ENCODE measurements at places on chromosomes 1 and 21. TPM values are rescaled to one million over a fixed set of nuclear protein-coding genes. Genes with fewer than 3 reads are reported as not detected.

AIRE gene
- total RNA-seq = not detected

ZP4 gene
- not detected for total RNA-seq

HFM1 gene
- total RNA-seq = 0.07 TPM

DVL1 gene
- 67.1 TPM for total RNA-seq

CD48 gene
- total RNA-seq = not detected

FAAH gene
- total RNA-seq = 0.61 TPM

AMY1A gene
- total RNA-seq = not detected

DDR2 gene
- 0.47 TPM for total RNA-seq

RBBP4 gene
- total RNA-seq = 96.0 TPM

FAM167B gene
- total RNA-seq = 0.45 TPM

SLC30A10 gene
- total RNA-seq = 0.05 TPM

NKAIN1 gene
- total RNA-seq = 1.1 TPM

LCE2B gene
- not detected for total RNA-seq

CRYAA gene
- total RNA-seq = not detected

TNFSF18 gene
- not detected for total RNA-seq

DCST2 gene
- 0.38 TPM for total RNA-seq

TRIM62 gene
- 2.2 TPM for total RNA-seq

CA14 gene
- total RNA-seq = not detected

KCNJ6 gene
- 4.3 TPM for total RNA-seq

FAM163A gene
- total RNA-seq = not detected

DNALI1 gene
- total RNA-seq = not detected

USH2A gene
- total RNA-seq = not detected

IL10 gene
- total RNA-seq = not detected

PAPPA2 gene
- total RNA-seq = 0.01 TPM

SPRR3 gene
- total RNA-seq = not detected

SUSD4 gene
- total RNA-seq = 0.91 TPM

SGIP1 gene
- not detected for total RNA-seq

PPP1R15B gene
- 41.1 TPM for total RNA-seq

SPOCD1 gene
- 3.9 TPM for total RNA-seq

FH gene
- total RNA-seq = 90.2 TPM

NBPF10 gene
- 1.1 TPM for total RNA-seq

FMO2 gene
- total RNA-seq = not detected

MFAP2 gene
- total RNA-seq = 0.95 TPM

GJA5 gene
- total RNA-seq = not detected

FAM76A gene
- 6.9 TPM for total RNA-seq

OR2T29 gene
- total RNA-seq = not detected
